8988T (cell line): ENCODE measurements at places on chromosomes 13 and 19.

DNA sequence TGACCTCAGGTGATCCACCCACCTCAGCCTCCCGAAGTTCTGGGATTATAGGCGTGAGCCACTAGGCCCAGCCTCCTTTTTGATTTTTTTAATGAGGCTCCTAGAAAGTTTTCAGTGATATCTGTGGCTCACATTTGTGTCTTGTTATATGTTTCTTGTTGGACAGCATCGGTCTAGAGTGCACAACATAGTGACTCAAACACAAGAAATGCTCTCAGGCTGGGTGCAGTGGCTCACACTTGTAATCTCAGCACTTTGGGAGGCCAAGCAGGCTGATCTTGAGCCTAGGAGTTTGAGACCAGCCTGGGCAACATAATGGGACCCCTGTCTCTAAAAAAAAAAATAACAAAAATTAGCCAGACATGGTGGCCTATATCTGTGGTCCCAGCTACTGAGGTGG lies 8.2 kb downstream of the PHF11 start:
- no peak for DNase-seq

DNA sequence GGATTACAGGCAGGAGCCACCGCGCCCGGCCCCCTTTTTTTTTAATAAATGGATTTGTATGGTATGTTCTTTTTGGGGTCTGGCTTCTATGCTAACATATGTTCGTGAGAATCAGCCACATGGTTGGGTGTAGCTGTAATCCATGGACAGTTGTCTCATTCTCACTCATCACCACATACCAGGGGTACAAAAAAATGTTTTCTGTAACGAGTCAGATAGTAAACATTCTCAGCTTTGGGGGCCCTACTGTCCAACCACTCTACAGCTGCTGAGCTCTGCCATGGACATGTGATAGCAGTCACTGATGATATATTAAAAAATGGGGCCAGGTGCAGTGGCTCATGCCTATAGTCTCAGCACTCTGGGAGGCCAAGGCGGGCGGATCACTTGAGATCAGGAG lies 5.1 kb upstream of the RETN start:
- DNase-seq: no peak

GRCh38 chr19:4068047-4068966 lies 1.6 kb upstream of the ZBTB7A start:
- DNase-seq: no peak

- no peak for DNase-seq
These were observed 63.4 kb upstream of the LRCH1 start for GRCh38 chr13:46489586-46490023.

- no peak for DNase-seq
These were observed 249.6 kb downstream of the OXGR1 start for GRCh38 chr13:96744367-96745331.
